ENCODE measurements at places on chromosomes 2 and 18. TPM values are rescaled to one million over a fixed set of nuclear protein-coding genes. Genes with fewer than 3 reads are reported as not detected.

The CASP8 gene
- 7.5 TPM for total RNA-seq

The C2orf72 gene
- not detected for total RNA-seq

The EFHD1 gene
- 0.21 TPM for total RNA-seq

The SCN9A gene
- total RNA-seq, result 0.71 TPM

The SERPINB3 gene
- 212 TPM for total RNA-seq

Measured in airway epithelial cell (primary cell).